ENCODE measurements at places on chromosomes 4 and X. TPM values are rescaled to one million over a fixed set of nuclear protein-coding genes. Genes with fewer than 3 reads are reported as not detected.

USP17L30 gene
- total RNA-seq: not detected

DNA sequence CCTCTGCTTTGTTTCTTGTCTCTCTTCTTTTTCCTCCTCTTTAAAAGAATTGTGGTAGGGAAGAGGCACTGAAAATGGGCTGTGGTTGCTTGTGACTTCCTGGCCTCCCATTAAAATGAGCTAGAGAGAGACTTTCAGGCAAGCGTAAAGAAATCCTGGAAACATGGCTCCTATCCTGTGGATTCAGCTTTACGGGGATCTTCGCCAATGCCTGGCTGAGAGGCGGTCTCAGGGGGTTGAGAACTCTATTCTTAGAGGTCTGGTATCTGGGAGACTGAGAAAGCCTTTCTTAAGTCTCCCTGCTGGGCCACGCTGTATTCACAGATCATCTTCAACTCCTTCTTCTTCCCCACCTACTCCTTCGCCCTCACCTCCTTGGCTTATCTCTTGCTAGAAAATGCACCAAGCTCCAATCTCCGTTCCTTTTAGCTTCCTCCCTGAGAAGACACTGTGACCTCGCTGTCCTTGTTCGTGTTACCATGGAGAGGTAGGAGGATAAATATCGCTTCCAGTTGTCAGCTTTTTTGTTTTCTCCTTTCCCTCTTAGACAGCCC lies 542 bp upstream of the KLF8 start:
- DNase-seq: no peak

DNA sequence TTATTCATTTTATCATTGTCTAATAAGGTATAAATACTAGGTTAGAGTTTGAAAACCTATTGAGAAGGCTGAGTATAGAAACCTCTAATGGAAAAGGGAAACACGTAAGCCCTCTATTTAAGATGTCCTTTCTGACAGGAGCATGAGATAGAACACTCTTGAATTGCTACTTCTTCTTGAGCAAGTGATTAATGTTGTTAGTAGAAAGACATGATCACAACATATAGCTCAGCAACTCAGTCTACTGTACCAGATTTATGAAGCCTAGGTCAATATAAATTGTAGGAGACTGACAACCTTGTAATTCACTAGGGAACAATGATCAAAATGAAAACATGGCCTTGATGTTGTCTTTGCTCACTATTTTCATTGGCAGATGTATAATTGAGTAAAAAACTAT lies 189.7 kb downstream of the ANTXR2 start:
- no peak for DNase-seq

DNA sequence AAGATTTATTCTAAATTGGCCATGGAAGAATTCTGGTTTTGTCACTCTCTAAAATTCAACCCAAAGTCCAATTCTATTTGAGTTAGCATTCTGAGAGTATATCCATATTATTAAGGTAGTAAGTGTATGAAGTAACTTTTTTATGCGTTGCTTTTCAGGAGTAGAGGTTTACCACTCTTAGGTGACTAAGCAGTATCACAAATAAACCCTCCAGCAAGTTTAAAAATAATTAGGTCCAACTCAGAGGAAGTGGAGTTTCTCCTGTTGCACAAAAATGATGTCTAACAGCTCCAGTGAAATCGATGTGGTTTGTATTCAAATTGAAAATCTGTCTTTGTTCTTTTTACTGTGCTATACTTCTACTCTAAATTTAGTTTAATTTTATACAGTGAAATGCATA lies 6.6 kb downstream of the SCML1 start:
- no peak for DNase-seq

DNA sequence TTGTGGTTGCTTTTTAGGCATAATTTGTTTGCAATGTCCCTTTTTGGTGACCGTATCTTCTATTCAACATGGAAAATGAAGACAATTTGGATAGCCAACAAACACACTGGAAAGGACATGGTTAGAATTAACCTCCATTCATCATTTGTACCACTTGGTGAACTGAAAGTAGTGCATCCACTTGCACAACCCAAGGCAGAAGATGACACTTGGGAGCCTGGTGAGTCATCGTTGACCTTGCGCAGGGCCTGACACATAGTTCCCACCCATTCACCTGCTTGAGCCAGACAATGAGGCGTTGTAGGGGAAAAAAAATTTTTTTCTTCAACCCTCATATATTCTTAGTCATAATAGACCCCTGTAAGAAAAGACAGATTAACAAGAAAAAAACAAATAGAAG lies 32.4 kb downstream of the EGF start:
- DNase-seq: no peak

DNA sequence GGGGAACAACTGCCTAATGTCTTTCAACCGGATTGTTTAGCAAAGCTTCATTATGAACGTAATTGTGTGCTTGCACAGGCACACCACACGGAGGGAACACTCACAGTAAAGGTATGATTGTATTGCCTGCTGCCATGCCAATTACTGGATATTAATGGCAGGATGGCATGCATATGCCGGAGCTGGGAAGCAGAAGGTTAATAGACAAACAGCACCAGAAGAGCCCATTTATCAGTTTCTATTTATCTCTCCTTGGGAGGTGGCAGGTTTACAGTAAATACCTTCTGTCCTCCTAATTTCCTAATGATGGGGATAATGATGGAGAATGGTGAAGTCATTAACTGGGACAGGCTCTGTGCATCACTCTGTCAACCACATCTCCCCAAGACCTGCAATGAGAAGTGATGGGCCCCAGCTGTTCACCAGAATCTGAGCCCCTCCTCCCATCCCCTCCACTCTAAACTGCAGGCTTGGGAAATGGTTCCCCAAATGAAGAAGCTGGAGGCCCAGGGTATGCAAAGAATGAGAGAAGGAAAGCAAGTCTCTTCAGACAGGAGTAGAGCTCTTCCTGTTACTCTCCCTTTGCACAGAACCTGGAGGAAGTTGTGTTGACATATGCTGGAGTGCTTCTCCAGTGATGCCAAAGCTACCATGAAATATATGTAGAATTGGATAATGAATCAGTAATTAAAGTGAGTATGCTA lies 160.8 kb downstream of the NAA11 start:
- DNase-seq: no peak

DNA sequence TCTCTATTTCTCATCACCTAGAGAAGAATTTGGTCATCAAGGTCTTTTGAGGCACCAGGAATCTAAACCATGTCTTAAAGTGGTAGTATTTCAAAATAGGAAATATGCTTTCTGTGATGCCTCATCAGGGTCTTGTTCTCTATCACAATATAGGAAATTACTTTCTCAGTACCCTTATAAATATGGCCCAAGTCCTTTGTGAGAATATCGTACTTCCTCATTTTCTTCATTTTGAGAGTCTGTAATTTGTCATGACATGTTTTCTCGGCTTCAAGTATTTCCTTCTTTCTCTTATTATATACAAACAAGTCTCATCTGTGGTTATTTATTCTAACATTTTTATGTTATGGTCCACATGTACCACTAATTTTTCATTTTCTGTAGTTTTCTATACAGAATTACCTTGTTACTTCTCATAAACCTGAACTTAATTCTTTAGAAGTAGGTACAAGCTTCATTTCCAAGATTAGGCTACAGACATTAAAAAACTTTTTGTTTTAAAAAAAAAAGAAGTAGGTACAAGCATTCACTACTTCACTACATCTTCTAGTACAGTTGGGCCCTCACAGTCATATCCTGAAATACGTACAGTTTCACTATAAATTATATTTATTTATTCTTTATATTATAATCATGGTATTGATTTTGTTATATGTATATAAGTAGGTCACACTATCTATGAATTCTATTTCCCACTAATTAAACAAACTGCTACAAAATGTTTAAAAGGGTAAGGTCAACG lies 54.4 kb downstream of the KLHL13 start:
- no peak for DNase-seq

- no peak for DNase-seq
Measured at GRCh38 chr4:76591992-76592391, 157.0 kb downstream of the SHROOM3 start.

DNA sequence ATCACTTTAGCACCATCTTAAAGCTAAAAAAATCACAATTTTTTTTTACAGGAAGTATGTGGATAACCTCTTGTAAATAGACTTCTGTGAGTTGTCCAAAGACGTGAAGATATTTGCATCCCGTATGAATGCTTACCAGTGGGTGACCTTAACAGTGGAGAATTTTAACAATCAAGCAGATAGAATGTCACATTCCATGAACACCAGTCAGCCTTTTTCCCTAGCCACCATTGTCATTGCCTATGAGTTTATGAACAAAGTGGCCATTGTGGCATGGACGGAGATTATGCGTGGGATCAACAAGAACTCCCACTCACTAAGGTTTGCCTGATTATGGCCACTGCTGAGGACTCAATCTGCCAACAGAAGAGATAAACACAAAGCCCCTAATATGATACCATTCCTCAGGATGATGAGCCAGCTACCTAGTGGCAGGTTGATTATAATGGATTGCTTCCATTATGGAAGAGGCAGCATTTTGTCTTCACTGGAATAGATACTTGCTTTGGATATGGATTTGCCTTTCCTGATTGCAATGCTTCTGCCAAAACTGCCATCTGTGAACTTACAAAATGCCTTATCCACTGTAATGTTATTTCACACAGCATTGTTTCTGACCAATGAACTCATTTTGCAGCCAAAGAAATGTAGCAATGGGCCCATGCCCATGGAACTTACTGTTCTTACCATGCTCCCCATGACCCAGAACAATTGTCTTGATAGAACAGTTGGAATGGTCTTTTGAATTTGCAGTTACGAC lies 830.9 kb upstream of the NDST4 start:
- no peak for DNase-seq

PPEF1 gene
- 1.00 TPM for total RNA-seq

GRCh38 chrX:47638816-47639215 lies 9.1 kb upstream of the CFP start:
- DNase-seq: no peak

- DNase-seq: no peak
Measured at GRCh38 chr4:4613126-4613465, 71.2 kb upstream of the STX18 start.

- no peak for DNase-seq
Measured at GRCh38 chr4:127203562-127204200, 429.1 kb upstream of the INTU start.

GRCh38 chr4:119106036-119107000 lies 29.3 kb upstream of the MYOZ2 start:
- no peak for DNase-seq

DCX gene
- not detected for total RNA-seq

CPLX1 gene
- total RNA-seq: 0.64 TPM

- DNase-seq: no peak
Measured at GRCh38 chr4:189988877-189989431, 38.1 kb downstream of the FRG2 start.

GRCh38 chr4:129248621-129249020 lies 152.7 kb downstream of the C4orf33 start:
- no peak for DNase-seq

GRCh38 chrX:12898073-12898472 lies 8.3 kb upstream of the TLR8 start:
- no peak for DNase-seq

GRCh38 chrX:150841456-150842197 lies 56.8 kb downstream of the CD99L2 start:
- no peak for DNase-seq

DNA sequence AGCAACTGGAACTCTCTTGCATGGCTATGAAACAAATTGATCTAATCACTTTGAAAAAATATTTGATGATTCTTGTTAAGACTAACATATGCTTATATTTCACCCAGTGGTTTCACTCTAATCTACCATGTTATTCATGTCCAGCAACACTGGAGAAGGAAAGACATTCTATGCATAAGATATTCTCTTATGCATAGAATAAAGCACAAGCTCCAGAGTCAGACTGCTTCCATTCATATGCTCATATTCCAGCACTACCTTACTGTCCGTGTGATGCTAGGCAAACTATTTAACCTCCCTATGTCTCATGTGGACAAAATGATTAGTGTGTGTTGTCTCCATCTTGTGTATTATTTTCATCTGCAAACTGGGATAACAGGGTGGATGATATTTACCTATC lies 124.1 kb downstream of the RNF150 start:
- DNase-seq: no peak

DNA sequence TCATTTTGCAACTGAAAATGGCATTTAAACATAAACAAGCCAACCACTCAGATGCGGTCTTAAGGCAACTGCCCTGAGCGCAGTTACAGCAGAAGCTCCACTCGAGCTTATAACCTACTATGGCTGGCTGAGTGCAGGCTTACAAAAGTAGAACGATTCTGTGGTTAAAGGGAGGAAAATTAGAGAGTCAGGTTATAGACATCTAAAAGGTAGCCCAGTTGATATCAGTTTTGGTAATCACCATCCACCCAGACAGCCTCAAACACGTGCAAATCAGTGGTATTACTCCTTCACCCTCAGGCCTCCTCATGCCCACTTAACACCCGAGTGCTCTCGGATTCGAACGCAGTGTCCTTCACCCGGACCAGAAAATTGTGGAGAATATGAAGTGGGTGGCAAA lies 3.1 kb downstream of the LEF1 start:
- peak; percentile 40 for DNase-seq

DNA sequence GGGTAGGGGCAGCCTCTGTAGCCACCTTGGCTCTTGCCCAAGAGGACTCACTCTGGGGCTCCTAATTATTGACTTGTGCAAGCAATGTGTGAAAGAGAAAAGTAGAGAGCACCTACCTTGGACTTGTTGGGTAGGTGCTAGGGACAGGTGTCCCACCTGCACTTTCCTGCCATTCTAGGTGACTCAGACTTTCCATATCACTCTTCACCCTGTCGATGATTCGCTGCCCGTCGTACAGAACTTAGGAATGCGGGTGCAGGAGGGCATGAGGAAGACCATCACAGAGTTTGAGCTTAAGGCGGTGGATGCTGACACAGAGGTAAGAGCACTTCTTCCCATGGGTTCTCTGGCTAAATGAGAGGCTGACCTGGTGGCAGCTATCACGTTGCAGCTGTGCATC lies 87.3 kb upstream of the ANXA3 start:
- no peak for DNase-seq

COL4A6 gene
- total RNA-seq: not detected

CCSER1 gene
- 1.7 TPM for total RNA-seq

ALAS2 gene
- total RNA-seq: not detected

CXCL13 gene
- total RNA-seq: not detected

TRO gene
- 2.2 TPM for total RNA-seq

DNA sequence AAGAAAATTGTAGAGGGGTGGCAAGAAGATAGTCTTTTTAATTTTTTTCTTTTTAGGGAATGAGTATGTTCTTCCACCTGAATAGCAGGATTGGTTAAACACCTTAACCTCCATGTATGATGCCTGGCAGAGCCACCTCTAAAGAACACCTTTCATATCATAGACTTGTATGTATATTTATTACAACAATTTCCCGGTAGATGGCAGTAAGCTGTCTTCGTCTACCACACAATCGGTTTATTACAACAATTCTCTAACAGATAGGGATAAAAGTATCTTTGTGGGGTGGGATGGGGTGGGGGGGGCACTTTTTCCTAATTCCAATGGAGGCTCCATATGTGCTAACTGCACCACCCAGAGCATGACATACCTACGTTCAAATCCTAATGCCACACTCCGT lies 255.5 kb downstream of the LDB2 start:
- no peak for DNase-seq

- DNase-seq: no peak
Measured at GRCh38 chr4:13248621-13249298, 235.4 kb downstream of the RAB28 start.

- DNase-seq: no peak
Measured at GRCh38 chr4:137474711-137475301, 57.5 kb downstream of the PCDH18 start.
